ENCODE measurements at places on chromosomes 16 and 17.

DNA sequence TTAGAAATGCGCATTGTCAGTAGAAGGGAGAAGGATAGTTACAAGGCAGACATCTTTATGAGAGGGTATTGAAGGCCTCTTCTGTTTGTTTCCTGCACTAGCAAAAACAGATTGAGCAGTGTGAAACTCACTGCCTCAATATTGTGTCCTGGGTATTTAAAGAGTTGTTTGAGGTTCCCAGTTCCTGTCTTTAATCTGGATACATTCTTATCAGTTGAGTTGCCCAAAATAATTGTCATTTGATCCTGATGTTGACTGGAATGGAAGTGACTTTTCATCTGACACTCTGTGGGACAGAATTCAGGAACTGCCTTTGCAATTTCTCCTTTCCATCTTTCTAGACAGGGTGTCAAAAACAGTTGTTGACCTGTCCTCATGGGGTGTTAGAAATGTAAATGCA is 1.7 kb downstream of the ATP6V0A1 start:
- DNase-seq, result no peak

DNA sequence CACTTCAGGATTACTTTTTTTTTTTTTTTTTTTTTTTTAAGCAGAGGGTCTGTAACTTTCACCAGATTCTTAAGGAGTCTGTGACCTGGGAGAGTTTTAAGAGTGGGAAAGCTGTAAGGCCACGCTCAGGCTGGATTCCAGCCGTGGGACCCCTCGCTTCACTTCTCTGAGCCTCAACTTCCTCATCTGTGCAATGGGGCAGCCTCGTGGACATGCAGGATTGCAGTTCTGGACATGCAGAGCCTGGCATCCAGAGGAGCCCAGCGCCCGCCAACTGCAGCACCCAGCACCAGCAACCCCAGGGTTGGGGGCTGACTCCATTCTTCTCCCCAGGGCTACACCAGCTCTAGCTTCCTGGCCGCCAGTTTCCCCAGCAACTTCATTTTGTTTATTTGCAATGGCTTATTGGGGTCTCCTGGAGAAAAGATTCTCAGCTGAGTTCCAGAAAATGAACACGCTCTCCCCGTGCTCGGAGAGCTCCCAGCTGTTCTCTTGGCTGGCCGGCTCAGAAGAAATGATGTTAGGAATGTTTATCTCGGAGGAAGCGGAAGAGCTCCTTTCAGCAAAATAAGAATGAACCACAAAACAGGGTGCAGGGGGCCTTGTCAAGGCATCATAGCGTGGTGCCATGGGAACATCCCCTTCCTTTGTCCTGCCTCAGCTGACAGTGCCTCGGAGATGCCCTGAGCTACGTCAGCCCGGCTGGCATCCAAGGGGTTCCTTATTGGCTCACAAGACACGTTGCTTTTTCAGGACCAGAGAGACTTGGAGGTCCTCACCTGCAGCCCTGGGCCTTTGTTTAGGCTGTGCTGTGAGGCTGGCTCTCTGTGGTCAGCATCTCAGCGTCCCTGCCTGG is 22.9 kb upstream of the ZCCHC14 start:
- no peak for DNase-seq

- no peak for DNase-seq
Observed at GRCh38 chr16:12716658-12717057, 87.0 kb downstream of the CPPED1 start.

GRCh38 chr16:74724820-74725549 is 24.3 kb upstream of the MLKL start:
- no peak for DNase-seq

DNA sequence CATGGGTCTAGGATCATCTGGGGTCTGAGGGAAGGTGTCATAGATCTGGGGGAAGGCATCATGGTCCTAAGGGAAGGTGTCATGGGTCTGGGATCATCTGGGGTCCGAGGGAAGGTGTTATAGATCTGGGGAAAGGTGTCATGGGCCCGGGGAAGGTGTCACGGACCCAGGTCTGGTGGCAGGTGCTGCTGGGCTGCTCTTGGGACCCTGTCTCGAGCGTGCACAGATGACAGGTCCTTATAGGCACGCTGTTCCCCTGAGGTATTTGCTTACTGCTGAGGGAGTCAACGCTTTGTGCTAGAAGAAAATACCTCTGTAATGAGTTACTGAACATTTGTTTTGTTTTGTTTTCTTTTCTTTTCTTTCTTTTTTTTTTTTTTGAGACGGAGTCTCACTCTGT is 1.4 kb downstream of the RAB40C start:
- no peak for DNase-seq

- peak; percentile 73 for DNase-seq
Observed at GRCh38 chr17:29115961-29116803, 64.0 kb downstream of the MYO18A start.

DNA sequence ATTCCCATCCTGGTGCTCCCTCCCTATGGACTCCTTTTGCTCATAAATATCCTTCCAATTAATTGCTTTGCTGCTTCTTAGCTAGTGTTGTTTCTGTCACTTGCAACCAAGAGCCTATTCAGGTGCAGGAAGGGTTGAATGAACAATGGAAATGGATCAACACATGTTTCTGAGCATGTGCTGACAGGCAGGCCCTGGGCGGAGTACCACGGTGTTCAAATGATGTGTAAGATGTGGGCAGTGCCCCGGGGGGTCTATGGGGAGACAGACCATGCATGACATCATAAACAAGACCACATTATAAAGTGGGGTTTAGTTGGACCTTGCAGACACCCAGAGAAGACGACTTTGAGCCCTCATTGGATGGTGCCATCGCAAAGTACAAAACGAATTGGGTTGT is 48.4 kb upstream of the MEOX1 start:
- no peak for DNase-seq

DNA sequence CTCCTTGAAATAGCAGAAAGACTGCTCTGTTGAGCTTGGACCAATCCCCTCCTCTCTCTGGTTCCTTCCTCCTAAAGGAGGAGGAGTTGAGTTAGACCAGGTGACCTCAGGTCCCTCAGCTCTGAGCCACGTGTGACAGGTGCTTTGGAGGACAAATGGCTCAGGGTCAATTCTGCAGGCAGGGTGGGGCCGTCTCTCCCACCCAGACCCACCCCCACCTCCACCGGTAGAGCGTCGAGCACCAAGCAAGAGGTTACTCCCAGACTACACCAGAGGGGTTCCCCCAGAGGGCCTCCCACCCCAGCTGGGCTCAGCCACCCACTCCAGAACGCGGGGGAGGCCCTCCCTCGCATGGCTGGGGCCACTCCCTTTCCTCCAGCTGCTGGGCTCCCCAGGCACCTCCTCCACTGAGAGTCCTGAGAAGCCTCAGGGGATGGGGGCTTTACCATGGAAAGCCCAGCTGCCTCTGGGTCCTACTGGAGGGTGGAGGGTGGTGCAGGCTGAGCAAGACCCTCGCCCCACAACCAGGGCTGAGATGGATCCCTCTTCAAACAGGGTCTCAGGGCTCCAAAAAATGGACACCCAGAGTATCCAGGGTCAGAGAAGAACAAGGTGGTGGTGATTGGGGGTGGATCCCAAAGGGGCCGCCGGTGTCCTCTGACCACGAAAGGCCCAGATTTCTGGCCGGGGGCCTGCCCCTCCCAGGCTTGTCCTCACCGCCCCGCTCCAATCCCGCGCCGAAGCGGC is 7.6 kb downstream of the MYO1C start:
- DNase-seq, result peak; percentile 59
